CD4-positive, alpha-beta T cell treated with Interleukin-6 at 100 ng/mL for 8 hours (primary cell): ENCODE measurements at places on chromosomes 7 and 10.

DNA sequence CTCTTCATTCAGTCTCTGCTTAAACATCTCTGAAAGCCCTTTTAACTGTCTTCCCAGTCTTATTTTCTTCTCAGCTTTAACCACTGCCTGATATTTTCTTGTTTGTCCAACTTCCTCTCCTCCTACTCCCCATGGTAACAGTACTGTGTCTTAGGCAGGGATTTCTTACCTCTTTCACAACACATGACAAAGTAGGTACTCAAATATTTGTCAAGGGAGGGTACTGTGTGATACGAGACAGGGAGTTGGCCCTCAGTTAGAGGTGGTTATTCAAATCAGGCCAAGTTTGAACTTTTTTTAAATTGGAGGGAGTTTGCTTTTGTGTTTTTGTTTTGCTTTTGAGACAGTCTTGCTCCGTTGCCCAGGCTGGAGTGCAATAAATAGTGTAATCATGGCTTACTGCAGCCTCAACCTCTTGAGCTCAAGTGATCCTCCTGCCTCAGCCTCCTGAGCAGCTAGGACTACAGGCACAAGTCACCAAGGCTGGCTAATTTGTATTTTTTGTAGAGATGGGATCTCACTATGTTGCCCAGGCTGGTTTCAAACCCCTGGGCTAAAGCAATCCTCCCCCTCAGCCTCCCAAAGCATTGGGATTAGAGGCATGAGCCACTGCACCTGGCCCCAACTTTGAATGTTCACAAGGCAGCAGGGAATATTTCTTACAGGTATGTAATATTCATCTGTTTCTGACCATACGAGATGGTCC, 2.5 kb upstream of the KPNA7 start:
- DNase-seq, result no peak

- no peak for DNase-seq
Measured at GRCh38 chr7:53904355-53904754, 637.8 kb upstream of the VSTM2A start.

- no peak for DNase-seq
Measured at GRCh38 chr10:125116652-125117310, 43.6 kb downstream of the CTBP2 start.

GRCh38 chr7:152430854-152431253, 4.9 kb downstream of the KMT2C start:
- no peak for DNase-seq

DNA sequence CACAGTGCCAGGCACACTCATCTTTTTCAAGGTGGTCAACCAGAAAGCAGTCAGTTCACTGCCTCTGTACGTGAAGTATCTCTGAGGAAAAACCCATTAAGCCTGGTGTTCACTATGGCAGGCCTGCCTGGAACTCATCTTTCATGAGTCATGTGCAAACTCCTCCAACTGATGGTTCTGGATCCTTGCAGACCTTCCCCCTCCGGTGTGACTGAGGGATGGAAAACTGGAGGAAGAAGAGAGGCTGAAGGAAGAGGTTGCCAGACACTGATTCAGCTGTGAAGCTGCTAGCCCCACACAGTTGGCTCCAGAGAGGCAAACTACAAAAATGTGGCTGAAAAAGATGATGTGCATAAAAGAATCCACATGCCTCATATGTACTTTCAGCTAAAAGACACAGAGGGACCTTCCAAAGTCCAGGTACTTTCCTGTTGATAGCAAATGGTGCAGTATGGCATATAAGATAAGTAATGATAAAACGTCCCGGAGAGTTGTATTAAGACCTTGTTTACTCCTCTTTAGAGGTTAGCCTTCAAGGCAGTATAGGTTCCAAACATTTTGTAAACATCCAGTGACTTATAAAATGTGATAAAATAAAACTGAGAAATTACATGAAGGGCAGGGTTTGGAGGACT, 2.7 kb downstream of the CYP3A5 start:
- DNase-seq, result no peak

DNA sequence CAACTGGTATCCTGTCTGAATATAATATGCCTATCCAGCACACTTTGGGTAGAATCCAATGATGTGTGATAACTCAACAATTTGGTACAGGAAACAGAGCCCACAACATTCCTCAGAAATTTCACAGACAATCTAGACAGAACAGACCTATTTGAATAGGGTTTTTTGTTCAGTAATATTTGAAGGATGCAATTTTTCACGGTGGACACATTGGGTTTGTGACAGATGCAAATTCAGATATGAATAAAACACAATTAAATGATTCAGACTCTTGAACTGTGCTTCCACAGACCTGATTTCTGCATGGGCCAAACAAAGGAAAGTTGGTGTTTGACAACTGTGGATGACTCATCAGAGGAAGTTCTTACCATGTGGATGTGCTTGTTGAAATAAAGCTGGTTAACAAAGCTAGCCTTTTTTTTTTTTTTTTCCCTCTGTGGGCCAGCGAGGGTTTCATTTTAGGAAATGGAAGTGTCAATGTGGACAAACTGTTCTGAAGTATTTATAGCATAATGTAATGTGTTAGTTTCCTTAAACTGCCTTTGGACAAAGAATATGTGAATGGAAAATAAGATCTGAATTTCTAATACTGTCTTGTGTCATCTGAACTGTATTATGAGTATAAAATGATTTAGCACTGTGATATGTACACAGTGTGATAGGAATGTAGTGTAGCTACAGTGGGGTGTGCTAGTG, 43.2 kb upstream of the FAM133B start:
- DNase-seq, result peak; percentile 46

DNA sequence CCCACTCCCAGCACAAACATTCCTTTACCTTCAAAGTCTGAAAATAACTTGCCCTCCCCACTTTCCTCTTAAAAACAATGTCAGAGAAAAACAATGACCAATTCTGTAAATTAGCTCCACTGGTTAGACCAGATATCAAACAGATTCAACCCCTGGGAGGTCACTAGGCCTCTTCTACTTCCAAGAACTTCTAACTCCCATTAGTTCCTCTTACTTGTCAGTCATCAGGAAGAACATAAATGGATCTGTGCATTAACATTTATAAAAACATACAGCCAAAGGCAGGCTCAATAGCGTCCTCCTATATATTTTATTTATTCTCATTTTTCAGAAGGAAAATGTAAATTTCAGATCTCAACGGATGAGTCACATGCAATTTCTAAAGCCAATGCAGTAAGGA, 2.2 kb downstream of the ELAPOR2 start:
- no peak for DNase-seq

GRCh38 chr7:75943864-75944263, 28.9 kb downstream of the POR start:
- DNase-seq, result no peak

GRCh38 chr7:116805100-116805544, 57.3 kb upstream of the CAPZA2 start:
- DNase-seq, result no peak

DNA sequence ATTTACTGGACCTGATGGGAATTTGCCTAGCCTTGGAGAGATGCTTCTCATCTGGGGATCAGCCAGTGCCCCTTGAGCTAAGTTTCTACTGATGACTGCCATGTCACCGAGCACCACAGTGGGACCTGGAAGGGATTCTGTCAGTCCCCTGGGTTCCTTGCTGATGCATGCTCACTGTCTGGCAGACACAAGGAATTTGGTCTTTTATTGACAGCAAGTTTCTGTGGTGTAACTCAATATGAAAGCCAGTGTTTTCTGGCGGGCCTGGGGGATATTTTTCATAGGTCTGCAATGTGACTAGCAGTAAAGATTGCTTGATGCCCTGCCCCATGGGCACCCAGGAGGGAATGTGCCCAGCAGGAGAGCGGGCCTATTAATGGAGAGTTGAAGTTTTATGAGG, 30.7 kb downstream of the MAP3K8 start:
- no peak for DNase-seq
